ENCODE measurements at places on chromosomes 2 and 18.

- no peak for DNase-seq
Observed at GRCh38 chr18:39348757-39349156, 1783.2 kb upstream of the CELF4 start.

- DNase-seq, result no peak
Observed at GRCh38 chr2:205869439-205869838, 187.1 kb downstream of the NRP2 start.

DNA sequence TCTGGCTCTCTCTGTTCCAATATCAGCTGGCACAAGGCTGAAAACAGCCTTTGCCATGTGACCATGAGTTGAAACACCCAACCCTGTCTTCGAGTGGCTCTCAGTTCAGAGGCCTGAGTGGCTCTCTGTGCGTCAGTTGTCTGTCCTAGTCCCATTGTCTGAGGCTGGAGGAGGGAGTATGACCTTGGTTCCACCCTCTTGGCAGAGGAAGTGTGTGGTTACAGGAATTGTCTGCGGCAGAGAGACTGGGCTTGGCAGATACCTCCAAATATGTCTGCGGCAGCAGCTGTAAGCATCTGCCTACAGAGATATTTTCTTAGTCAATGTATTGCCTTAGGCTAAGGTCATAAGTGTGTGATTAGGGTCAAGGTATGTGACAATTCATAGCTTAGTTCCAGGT, 32.6 kb downstream of the CNGA3 start:
- DNase-seq, result no peak

DNA sequence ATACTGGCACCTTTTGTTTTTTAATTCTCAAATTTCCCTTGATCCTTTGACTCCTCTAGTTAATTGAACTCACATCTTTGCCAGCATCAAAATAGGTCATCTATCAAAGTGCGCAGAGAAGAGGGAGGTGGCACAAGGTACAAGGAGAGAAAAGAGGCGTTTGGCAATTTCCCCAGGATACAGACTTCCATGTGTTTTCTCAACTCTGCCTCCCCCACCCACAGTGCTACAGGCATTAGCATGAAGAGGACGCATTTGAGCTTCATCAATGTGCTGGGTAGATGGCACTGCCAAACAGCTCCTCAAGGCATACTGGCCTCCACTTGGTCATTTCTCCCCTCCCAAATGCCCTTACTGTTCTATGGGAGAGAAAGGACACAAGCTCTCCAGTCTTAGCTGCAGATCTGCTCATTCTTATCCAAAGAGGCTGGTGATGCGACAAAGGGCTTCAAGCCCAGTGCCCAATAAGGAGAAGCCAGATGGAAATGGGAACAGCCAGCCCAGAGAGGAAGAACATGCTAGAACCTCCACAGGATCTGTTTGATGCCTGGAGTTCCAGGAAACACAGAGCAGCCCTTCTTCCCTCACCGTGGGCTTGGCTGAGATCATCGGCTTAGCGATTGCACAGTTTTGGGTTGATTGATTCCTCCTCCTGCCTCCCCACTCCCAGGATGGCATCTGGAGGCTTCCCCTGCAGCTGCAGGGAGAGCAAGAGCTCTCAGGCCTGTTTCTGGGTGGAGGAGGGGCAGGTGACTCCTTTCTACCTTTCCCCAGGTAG, 144.7 kb upstream of the SMAD2 start:
- DNase-seq, result no peak

- DNase-seq, result no peak
Observed at GRCh38 chr18:10245031-10245845, 209.2 kb upstream of the APCDD1 start.

- no peak for DNase-seq
Observed at GRCh38 chr18:36398419-36398818, 100.9 kb downstream of the FHOD3 start.

GRCh38 chr2:191650896-191651773, 26.8 kb upstream of the NABP1 start:
- no peak for DNase-seq

DNA sequence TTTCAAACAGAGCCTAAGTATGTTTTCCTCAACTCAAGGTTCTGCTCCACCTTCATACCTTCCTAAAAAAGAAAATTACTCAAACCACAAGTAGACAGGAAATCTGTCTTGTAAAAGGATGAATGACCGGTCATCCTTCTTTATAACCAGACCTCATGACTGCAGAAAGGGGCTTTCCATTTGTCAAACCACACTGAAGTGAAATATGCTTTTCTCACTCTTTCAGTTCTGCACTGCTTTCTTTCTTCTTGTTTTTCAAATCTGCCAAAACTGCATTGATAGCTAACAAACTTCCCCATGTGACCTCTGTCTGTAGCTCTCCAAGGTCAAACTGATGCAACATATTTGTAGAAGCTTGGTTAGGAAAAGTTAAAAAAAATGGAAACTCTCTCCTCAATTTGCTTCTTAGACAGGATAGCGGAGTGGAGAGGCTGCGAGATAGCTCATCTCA, 308.9 kb upstream of the CCDC68 start:
- no peak for DNase-seq

- DNase-seq, result no peak
Observed at GRCh38 chr18:37218022-37218590, 347.5 kb downstream of the CELF4 start.

DNA sequence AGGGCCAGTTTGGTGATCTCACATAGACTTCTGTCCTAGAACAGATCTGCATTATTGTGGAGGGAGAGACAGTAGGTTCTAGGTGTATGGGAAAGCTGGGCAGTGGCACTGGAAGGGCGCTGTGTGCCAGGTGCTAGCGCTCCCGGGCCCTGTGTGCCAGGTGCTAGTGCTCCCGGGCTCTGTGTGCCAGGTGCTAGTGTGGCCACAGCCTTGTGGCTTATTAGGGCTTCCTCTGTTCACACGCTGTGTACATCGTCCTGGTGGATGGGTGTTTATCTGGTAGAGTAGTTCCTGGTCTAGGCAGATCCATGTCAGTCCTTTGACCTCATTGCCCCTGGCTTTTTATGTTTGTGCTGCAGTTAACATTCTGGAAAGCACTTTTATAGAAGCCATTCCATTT, 263.4 kb downstream of the AGAP1 start:
- no peak for DNase-seq

- DNase-seq, result peak; percentile 71
Observed at GRCh38 chr2:127386764-127387654, 766 bp downstream of the MAP3K2 start.

- no peak for DNase-seq
Observed at GRCh38 chr2:231144896-231145295, 20.1 kb upstream of the HTR2B start.

GRCh38 chr2:70906439-70907005, 29.2 kb upstream of the ATP6V1B1 start:
- DNase-seq, result peak; percentile 38

GRCh38 chr2:66095820-66096345, 339.0 kb upstream of the MEIS1 start:
- no peak for DNase-seq

GRCh38 chr2:144595686-144596072, 75.8 kb upstream of the ZEB2 start:
- no peak for DNase-seq

DNA sequence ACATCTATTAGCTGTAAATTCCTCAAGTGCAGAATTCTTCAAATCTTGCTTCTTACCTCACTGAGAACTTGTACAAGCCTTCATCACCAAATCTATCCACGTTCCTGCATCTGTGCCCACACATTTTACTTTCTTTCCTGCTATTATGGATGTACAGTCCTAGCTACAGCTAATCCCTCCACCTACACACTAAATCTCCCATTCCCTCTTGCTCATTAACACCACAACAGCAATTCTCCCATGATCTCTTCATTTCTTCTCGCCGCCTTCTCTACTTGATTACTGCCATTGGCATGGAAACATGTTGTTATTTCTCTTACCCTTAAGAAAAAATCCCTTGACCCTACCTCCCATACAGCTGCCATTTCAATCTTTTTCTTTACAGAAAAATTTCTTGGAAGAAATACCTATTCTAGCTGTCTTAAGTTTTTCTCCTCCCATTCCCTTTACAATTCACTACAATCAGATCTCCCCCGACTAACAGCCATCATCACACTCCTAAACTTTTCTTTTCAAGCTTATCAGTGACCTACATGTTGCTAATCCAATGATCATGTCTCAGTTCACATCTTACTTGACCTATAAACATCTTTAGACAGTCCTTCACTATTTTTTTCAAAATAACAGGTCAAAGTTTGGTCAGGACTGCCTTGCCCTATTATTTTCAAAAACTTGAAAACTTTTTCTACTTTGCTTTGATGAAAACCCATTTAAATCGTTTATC, 41.0 kb downstream of the ROCK2 start:
- no peak for DNase-seq

GRCh38 chr18:10787293-10787901, 261.6 kb downstream of the NAPG start:
- DNase-seq, result peak; percentile 66

GRCh38 chr2:7632420-7632819, 715.2 kb downstream of the RNF144A start:
- DNase-seq, result no peak

GRCh38 chr2:65129286-65129825, 550 bp downstream of the RAB1A start:
- no peak for DNase-seq

DNA sequence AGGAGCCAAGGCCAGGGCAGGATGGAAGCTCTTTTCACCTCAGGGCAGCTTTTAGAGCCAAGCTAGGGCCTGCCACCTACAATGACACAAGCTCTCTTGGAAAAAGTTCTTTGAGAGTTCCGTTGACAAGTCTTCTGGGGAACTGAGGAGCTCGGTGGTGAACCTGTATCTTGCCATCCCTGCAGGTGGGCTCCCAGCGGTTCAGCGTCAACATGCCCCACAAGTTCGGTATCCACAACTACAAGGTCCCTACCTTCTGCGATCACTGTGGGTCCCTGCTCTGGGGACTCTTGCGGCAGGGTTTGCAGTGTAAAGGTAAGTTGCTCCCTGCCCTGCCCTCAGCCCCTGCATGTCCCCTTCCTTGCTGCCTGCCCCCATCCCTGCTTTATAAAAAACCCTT, 312.8 kb upstream of the EPAS1 start:
- DNase-seq, result no peak

- DNase-seq, result no peak
Observed at GRCh38 chr2:149466635-149467034, 120.9 kb downstream of the MMADHC start.

GRCh38 chr2:28510184-28510583, 14.3 kb downstream of the PLB1 start:
- no peak for DNase-seq

DNA sequence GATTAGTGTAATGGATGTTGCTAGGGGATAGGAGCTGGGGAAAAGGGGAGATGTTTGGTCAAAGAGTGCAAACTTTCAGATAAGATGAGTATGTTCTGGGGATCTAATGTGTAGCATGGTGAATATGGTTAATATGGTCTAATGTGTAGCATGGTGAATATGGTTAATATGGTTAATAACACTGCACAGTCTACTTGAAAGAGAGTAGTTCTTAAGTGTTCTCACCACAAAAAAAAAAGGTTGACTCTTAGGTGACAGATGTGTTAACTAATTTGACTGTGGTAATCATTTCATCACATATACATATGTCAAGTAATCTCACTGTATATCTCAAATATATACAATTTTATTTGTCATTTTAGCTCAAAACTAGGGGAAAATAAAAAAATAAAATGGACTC, 121.3 kb upstream of the CD226 start:
- no peak for DNase-seq

DNA sequence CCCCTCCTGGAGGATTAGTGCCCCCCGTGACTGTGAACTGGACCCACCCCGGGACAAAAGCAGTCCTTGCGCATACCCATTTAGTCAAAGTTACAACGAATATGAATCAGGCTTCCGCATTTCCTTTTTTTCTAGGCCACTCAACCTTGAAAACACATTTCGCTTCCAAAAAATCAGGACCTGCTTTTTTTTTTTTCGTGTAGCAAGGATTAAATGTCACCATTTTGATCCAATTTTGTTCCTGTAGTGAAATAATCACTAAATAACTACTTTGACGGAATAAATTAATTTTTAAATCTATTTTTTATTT, 464 bp upstream of the FTCDNL1 start:
- DNase-seq, result no peak

GRCh38 chr2:73944714-73945113, 18.0 kb downstream of the DGUOK start:
- DNase-seq, result no peak

GRCh38 chr18:76654577-76654976, 159.5 kb upstream of the ZNF516 start:
- no peak for DNase-seq

- DNase-seq, result no peak
Observed at GRCh38 chr18:22044474-22045220, 124.7 kb upstream of the GATA6 start.

DNA sequence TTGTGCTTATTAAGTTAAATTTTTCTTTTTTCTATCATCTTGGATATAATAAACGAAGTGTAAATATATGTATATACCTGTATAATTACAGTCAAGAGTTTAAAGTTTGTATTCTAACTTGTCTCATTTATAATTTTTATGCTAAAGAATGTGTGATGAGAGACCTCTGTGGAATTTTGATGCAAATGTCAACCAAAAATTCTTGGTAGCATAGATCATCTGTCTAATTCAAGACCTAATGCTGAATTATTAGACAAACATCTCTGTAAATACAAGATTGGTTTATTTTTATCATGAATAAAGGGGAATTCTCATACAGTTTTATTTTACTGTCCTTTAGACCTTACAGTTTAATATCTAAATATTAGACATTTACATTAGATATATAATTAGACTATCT, 149.2 kb upstream of the VWC2L start:
- DNase-seq, result no peak

DNA sequence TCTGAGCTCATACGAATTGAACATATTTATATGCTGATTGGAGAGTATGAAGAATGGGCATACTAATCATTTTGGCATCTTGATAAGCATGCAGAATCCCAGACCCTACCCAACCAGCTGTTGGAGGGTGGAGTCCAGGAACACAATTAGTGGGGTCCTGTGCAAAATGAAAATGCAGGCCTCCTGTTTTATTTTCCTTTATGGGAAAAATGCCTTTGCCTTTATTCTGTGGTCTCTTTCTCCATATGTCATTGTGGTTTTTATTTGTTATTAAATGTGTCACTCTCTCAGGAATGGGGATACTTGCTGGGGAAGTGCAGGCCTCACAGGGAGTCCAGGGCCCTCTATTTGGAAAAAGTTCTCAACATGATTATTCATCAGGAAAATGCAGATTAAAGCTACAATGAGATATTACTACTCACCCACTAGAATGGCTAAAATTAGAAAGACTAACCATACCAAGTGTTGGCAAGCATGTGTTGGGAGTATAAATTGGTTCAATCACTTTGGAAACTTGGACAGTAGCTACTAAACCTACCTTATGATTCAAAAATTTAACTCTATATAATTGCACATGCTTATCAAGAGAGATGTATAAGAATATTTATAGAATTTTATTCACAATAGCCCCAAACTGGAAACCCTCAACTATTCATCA, 223.1 kb upstream of the FBXO11 start:
- no peak for DNase-seq

- DNase-seq, result no peak
Observed at GRCh38 chr2:28209261-28209691, 183.4 kb upstream of the FOSL2 start.

- peak; percentile 4 for DNase-seq
Observed at GRCh38 chr18:36809590-36810381, 19.0 kb downstream of the TPGS2 start.

- peak; percentile 71 for DNase-seq
Observed at GRCh38 chr2:234135750-234136221, 85.3 kb downstream of the SPP2 start.

GRCh38 chr2:108586116-108586515, 51.8 kb downstream of the LIMS1 start:
- no peak for DNase-seq
